ENCODE measurements at places on chromosomes 1 and 21. TPM values are rescaled to one million over a fixed set of nuclear protein-coding genes. Genes with fewer than 3 reads are reported as not detected.

Gene ITGB2
- 6.5 TPM for total RNA-seq

Gene KIF14
- 24.9 TPM for total RNA-seq

Gene WNT3A
- not detected for total RNA-seq

Gene PRAMEF2
- not detected for total RNA-seq

Gene TNFRSF25
- total RNA-seq, result 34.3 TPM

Gene KCNJ9
- total RNA-seq, result not detected

Gene GCSAML
- not detected for total RNA-seq

Gene PCNX2
- 23.6 TPM for total RNA-seq

Gene APOBEC4
- total RNA-seq, result not detected

Gene CLCA1
- total RNA-seq, result not detected

Gene ADGRL4
- not detected for total RNA-seq

Gene PTCH2
- total RNA-seq, result 0.31 TPM

Gene CR1
- not detected for total RNA-seq

Gene OLIG1
- not detected for total RNA-seq

Gene AMPD1
- total RNA-seq, result not detected

Gene SEC16B
- 0.35 TPM for total RNA-seq

Gene KCNT2
- total RNA-seq, result not detected

Gene SERPINC1
- total RNA-seq, result not detected

All from foreskin keratinocyte (primary cell).